ENCODE measurements at places on chromosomes 12 and 14.

GRCh38 chr12:57735198-57735855 lies 3.2 kb downstream of the AGAP2 start:
- no peak for DNase-seq

GRCh38 chr12:108115123-108116121 lies 13.7 kb upstream of the WSCD2 start:
- no peak for DNase-seq

DNA sequence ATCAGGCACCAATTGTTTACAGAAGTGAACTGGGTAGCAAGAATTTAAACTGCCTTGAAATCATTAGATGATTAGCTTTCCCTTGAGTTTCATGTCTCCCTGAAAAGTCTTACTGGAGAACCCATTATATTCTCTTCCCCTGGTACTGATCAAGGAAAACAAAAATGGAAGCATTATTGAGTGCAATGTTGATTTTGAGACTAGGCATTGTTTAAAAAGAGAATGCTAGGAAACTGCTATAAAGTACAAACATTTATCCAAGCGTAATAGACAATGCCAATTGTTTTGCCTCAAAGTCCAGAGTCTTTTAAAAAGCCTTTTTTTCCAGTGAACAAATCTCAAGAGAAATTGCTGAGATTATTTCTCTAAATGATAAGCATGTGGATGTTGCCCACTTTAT lies 197.0 kb downstream of the CCER1 start:
- no peak for DNase-seq

GRCh38 chr12:62643486-62643885 lies 176.9 kb downstream of the MON2 start:
- DNase-seq = no peak

- no peak for DNase-seq
These were observed 168.7 kb downstream of the C12orf75 start for GRCh38 chr12:105499205-105499604.

GRCh38 chr14:33062881-33063280 lies 124.2 kb downstream of the NPAS3 start:
- no peak for DNase-seq

- no peak for DNase-seq
These were observed 65.9 kb upstream of the PPP1R12A start for GRCh38 chr12:80000831-80001230.

DNA sequence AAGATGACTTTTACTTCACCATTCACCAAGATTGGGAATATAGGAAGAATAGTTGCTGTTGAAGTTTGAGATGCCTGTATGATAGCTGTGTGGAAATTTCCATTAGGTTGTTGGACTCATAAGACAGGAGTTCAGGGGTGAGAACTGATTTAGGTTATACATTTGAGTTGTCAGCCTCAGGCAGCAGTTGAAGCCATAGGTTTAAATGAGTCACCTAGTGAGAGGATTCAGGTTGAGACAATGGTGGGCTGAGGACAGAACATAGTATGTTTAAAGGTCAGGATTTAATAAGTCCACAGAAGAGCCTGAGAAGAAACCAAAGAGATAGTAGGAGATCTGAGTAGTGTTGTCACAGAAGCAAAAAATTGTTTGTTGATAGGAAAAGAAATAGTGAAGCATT lies 63.6 kb upstream of the MON2 start:
- no peak for DNase-seq

DNA sequence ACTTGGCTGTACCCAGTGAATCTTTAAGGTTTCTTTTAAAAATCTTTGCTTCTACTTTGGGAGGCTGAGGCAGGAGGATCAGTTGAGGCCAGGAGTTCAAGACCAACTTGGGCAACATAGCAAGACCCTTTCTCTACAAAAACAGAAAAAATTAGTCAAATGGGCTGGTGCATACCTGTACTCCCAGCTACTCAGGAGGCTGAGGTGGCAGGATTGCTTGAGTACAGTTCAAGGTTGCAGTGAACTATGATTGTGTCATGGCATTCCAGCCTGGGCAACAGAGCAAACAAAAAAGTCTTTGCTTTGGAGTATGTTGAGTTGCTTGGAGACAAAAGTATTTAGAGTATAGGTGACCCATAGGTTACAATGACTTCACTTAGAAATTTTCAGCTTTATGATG lies 6.2 kb upstream of the DDX55 start:
- no peak for DNase-seq

GRCh38 chr14:47365233-47365632 lies 310.2 kb downstream of the MDGA2 start:
- DNase-seq = no peak

DNA sequence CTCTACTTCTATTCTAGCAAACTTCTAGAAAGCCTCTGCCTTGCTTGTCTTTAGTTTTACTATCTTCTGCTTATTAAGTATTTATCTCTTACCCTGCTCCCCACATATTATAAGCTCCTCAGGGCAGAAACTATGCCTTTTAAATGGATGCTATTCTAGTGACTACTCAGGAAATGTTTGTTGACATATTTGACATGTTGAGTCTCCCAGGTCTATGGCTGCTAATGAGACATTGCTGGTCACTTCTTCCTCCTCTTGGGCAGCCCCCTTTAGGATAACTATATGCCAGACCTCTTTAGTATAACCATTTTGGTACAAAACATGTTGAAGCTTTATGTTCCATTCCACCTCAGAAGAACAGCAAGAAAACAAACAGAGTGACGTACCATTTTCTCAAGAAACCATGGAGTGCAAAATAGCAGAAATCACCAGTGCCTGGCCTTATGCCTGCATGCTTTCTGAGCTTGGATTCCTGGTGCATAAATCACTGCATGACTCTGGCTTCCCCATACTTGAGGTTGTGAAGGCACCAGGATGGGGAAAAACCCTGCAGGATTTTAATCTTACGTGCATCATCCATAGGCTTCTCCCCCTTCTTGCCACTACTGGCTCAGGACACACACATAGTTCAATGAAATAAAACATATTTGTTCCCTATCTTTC lies 202.6 kb downstream of the TMX1 start:
- DNase-seq = no peak

GRCh38 chr14:96863327-96863985 lies 66.3 kb downstream of the VRK1 start:
- no peak for DNase-seq

GRCh38 chr12:122202017-122202416 lies 1.5 kb upstream of the B3GNT4 start:
- no peak for DNase-seq

DNA sequence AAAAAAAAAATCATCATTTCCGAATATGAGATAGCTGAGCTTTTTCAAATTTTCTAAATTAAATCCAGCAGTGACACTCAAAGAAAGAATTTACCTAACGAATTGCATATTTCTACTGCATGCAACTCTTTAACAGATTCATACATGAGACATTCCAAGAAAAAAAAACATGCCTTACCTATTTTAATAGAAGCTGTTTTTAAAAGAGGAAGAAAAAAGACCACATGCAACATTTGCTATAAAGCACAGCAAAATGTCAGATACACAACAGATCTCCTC lies 18.5 kb downstream of the CORO1C start:
- DNase-seq = no peak

GRCh38 chr14:77316872-77317301 lies 3.8 kb downstream of the POMT2 start:
- DNase-seq = no peak

DNA sequence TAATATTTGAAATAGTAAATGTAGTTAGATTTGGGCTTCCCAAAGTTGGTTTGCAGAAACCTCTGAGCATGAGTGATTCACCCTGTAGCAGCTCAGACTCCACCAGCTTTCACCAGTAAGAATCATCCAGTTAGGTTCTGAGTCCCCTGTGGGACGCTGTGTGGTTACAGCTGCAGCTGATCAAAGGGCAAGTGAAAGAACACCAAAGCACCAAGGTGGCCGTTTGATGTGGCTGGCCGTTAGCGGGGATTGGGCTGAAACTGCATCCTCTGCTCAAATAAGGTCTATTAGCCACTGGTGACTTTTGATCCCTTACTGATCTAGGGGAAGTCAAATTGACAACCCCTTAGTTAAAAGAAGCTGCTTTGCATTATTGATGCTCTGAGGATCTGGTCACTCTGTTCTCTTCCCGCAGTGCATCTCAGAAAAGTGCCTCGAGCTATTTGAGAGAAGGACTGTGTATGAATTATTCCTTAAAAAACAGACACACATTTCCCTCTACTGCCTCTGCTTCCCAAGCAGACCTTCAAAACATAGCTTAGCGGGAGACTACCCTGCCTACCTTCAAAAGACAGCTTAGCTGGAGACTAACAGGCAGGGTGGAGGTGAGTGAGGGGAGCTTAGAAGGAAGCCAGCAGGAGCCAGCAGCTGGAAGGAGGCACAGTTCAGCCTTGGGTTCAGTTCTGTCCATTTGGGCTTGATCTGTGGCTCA lies 3.7 kb downstream of the ABHD12B start:
- peak; percentile 79 for DNase-seq

- no peak for DNase-seq
These were observed 16.7 kb downstream of the HRK start for GRCh38 chr12:116864371-116865160.
